GM13977 (cell line): ENCODE measurements at places on chromosomes 2 and 18.

DNA sequence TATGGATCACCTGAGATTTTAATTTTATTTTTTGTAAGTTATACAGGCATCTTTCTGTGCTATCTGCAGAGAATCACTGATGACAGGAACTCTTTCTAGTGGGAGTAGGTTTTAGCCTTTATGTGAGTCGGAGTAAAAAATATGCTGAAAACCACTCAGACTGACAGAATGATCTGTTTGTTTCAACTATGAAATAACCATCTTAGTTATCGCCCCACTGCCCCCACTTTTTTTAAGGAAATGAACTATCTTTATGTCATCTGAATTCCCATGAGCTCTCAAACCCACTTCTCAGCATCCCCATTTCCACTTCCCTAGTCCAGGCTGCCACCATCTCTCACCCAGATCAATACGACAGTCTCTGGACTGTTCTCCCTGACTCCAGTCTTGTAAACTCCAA lies 38.9 kb downstream of the MRPL33 start:
- DNase-seq = no peak

DNA sequence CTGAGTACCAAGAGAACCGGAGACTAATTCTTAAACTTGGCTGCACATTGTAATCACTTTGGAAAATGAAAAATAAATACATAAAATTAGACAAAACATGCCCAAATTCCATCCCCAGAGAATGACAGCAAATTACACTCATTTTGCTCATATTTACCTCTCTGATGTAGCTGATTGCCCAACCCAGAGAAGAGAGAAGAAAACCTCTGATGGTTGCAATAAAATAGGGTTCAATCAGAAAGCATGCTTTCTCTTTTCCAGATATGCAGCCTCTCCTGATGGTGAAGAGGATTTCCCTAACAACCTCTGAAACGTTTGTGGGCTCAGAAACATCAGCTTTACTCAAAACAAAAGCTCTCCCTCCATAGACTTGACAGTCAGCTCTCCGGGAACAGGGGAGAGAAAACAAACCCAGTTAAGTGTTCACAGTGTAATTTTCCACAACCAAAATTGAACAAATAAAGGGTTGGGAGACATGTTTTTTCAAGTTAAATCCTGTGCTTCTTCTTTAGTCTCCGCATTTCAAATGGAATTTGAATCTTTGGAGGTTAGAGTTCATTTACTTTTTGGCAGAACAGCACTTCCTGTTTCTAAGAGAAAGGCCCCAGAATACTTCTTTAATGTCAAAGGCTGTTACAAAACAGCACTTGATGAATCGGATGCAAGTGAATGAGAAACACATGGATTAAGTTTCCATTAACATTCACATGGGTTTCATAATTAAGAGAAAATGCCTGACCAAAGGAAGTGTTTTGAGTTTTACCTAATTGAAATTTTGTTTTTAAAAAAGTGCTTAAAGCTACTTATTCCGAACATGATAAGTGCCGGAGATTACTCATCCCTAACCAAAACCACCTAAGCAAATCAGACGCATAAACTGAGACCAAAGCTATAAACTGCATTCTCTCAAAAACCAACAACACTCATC lies 570.1 kb upstream of the SYT4 start:
- DNase-seq = no peak

GRCh38 chr2:58904095-58904494 lies 663.0 kb upstream of the FANCL start:
- no peak for DNase-seq

GRCh38 chr2:151410485-151410834 lies 758 bp downstream of the RIF1 start:
- DNase-seq = peak; percentile 62

DNA sequence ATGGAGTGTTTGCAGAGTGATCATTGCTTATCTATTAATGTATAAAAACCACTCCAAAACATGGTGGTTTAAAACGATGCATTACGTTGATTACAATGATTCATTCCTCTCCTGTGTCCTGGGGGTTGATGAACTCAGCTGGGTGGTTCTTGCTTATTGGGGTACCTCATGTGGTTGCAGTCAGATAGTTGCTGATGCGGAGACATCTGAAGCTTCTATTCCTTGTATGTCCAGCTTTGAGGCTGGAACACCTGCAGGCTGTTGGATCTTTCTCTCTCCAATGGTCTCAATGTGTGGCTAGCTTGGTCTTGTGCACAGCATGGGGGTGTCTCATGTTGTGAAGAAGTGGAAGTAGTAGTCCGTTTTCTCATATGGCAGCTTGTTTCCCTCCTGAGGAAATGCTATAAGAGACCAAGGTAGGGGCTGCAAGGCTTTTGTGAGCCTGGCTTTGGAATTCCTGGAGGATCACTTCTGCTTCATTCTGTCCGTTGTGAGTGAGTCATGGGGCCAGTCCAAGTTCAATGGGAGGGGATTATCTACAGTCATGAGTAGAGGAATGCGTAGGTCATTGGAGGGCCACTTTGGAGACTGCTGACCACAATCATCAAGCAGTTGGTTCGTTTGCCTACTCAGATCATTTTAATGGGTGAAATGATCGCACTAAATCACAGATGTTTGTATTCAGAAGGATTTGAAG lies 601.0 kb downstream of the SLC4A3 start:
- no peak for DNase-seq
